Sigmoid colon (tissue), 7 donors: ENCODE measurements at places on chromosomes 2 and 18. TPM values are rescaled to one million over a fixed set of nuclear protein-coding genes. Genes with fewer than 3 reads are reported as not detected.
A peak's percentile ranks its signal among the peaks of the same experiment; 100 is the strongest.

Gene CABLES1
- total RNA-seq = 3.9 TPM

Gene FOSL2
- 68.7 TPM for total RNA-seq

Gene PDE1A
- 17.2 TPM for total RNA-seq

Gene KIF5C
- total RNA-seq = 8.3 TPM

Gene ACKR3
- total RNA-seq = 39.1 TPM

Gene CRYBA2
- total RNA-seq = not detected

Gene LYPD6
- total RNA-seq = 1.1 TPM

Gene CNDP1
- not detected for total RNA-seq

Gene GPR148
- not detected for total RNA-seq

Gene MC5R
- not detected for total RNA-seq

Gene FBXO48
- 0.99 TPM for total RNA-seq

Gene ABCG8
- not detected for total RNA-seq

Gene LRRC30
- not detected for total RNA-seq

DNA sequence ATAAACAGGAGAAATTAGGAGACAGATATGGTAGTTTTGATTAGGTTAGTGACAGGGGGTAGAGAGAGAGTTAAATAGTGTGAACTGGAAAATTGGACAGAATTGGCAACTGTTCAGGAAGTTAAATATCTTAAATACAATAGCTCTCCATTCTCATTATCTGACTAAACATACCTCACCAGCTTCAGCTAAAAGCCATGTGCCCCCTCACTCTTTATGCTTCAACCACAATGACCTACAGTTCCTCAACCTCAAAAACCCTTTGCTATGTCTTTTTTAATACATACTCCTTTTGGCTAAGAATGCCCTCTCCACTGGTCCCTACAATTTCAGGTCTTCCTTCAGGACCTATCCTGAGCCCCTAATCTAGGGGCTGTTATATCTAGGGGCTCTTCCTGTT is 740.2 kb upstream of the ZEB2 start:
- DNase-seq = no peak

- no peak for DNase-seq
These were observed 7.8 kb upstream of the ARHGAP25 start for GRCh38 chr2:68726608-68727367.

DNA sequence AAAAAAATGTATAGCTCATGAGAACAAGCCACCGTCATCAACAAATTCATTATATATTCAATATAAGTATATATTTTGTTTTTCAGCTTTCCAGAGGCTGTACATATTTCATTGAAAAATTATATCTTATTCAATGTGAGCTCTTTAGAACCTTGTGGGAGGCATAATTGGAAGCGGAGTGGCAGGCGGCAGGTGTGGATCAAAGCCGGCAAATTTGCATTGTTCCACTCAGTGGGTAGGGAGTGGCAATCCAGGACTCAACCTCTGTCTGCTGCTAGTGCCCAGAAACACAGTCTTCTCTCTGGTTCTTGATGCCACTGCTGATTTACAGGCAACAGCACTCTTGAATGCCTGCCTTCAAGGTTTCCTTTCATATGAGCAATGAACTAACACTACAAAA is 46.9 kb downstream of the GCA start:
- DNase-seq = no peak

- no peak for DNase-seq
These were observed 20.7 kb upstream of the GYPC start for GRCh38 chr2:126635281-126635680.

GRCh38 chr18:3653263-3653850 is 203.4 kb downstream of the TGIF1 start:
- DNase-seq = no peak

- no peak for DNase-seq
These were observed 38.4 kb downstream of the CD302 start for GRCh38 chr2:159759577-159759976.

GRCh38 chr2:25411753-25412152 is 70.0 kb upstream of the DNMT3A start:
- DNase-seq = no peak

GRCh38 chr2:151051574-151052220 is 210.0 kb downstream of the RBM43 start:
- DNase-seq = no peak

DNA sequence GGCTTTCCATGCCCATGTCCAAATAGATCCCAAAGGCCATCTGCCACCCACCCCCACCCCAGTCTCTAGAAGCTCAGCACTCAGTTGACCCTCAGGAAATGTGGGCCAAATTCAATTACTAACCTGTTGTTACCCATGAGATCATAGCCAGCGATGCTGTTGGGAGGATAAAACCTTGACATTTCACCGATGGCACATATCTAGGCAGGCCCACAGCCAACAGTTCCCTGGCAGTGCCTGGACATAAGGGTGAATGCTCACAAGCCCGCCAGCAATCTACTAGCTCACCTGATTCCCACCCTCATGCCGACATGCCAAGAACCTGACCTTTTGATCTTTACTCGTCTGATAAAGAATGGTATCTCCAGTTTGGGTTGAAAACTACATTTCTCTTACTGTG is 11.8 kb upstream of the ACOXL start:
- DNase-seq = no peak

GRCh38 chr18:1599196-1599595 is 694.5 kb downstream of the ADCYAP1 start:
- DNase-seq = no peak

GRCh38 chr18:79784965-79785770 is 12.6 kb upstream of the KCNG2 start:
- DNase-seq = peak; percentile 42

DNA sequence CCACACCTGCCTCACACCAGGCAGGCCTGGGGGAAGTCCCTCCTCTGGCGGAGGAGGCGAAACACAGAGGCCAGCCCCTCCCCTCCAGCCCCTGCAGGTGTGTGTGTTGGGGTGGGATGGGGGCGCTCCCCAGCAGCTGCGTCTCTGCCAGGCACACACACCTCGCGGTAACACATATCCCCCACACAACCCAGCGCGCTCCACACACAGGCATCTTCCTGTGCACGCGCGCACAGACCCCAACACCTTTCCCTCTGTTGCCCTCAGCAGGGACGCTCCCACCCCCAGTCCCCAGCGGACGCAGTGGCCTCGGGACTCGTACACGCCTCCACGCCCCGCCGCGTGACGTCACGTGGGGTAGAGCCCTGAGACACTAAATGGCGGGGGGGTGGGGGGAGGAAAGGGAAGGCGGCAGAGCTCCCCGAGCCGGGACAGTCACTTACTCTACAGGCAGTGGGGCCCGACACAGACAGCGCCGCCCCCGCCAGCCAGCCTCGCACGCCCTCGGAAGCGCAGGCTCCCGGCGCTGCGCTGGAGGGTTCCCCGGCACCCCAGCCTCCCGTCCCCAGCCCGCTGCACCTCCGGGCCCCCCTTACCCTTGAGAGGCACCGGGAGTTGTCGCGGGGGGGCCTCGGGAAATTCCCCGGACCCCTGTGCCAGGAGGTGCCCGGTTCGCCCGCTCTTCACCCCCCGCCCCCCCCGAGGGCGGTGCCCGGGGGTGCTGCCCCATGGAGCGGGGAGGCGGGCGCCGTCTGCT is at the start of gene WNT10A:
WNT10A (plus strand) TSS at position 751 of the 757 bp plus-strand sequence. CDS start 144 bp downstream, outside the sequence.
- no peak for DNase-seq

DNA sequence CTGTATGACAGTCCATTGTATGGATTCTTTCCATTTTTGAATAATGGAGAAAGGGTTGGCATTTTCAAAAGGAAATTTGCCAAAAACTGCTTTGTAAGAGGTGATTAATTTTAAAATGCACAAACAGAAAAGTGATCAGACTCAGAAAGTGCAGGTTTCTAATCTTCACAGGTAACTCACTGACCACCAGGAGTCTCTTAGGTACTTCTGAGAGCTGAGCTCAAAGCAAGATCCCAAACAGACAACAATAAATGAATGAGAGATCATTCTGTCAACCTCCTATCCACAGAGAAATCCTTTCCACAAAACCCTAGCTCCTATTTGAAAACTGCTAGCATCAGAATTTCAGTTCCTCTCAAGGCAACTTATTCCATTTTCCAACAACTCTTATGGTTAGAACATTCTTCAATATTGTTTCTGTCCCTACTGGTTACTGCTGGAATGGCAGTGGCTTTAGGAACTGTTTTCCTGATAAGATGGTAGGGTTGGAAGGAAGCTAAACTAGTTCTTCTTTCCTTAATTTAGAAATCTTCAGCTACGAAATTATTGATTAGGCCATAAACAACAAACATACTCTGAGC is 20.6 kb upstream of the HAAO start:
- DNase-seq = no peak

GRCh38 chr2:66822186-66822585 is 387.3 kb downstream of the MEIS1 start:
- no peak for DNase-seq

- DNase-seq = no peak
These were observed 41.9 kb downstream of the TMEM131 start for GRCh38 chr2:97953853-97954252.

GRCh38 chr2:100882645-100883613 is 63.0 kb downstream of the NPAS2 start:
- DNase-seq = no peak

DNA sequence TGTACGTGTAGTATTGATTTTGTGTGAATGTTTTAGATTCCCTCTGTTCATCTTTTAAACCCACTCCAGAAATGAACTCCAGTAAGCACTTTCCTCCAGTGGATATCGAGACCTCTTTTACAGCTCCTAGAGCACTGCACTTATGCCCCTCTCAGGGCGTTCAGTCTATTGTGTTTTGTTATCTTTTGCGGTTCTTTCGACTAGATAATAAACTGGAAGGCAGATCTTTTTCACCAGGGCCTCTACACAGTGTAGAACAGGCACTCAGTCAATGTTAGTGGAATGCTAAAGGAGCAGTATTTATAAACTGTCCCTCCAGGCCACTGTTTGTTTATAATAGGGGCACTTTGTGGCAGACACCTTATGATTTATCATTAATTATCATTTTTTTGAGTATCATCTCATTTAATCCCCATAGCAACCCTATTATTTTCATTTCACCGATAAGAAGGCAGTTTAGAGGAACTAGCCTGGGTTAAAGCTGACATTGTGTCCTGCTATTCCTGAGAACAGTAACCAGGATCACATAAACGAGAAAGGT is 742 bp upstream of the SOS1 start:
- DNase-seq = no peak

DNA sequence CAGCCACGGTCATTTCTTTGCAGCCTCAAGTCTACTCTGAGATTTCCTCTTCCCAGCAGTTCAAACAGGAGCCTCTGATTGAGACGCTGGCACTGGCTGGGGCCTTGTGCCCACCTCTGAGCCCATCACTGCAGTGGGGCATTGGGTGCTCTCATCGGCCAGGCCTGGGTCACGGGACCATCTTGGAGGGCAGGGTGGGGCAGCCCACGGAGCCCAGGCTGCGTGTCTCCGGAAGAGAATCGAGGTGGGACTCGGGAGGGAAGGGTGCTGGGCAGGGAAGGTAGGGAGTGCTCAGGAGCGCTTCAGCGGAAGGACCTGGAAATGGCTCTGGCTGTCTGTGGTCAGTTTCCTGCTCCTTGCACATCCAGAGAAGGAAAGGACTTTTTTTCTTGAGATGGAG is 82.4 kb downstream of the RTP5 start:
- DNase-seq = peak; percentile 39

DNA sequence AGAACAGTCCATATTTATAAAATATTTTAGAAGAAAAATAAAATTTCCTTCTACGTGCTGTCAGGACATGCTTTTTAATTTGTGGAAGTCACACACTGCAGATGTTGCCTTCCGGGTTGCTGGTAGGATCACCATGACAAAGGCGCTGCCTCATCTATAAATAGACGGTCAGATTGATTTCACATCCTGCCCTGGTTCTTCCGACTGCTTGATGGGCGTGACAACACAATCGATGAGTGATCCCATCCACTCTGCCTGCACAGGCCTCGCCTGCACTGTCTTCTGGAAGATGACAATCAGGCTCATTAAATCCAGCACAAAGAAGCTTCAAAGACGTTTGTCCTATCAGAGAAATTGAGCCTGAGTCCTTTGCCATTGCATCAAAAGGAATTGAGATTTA is 318.9 kb upstream of the TRIB2 start:
- no peak for DNase-seq

DNA sequence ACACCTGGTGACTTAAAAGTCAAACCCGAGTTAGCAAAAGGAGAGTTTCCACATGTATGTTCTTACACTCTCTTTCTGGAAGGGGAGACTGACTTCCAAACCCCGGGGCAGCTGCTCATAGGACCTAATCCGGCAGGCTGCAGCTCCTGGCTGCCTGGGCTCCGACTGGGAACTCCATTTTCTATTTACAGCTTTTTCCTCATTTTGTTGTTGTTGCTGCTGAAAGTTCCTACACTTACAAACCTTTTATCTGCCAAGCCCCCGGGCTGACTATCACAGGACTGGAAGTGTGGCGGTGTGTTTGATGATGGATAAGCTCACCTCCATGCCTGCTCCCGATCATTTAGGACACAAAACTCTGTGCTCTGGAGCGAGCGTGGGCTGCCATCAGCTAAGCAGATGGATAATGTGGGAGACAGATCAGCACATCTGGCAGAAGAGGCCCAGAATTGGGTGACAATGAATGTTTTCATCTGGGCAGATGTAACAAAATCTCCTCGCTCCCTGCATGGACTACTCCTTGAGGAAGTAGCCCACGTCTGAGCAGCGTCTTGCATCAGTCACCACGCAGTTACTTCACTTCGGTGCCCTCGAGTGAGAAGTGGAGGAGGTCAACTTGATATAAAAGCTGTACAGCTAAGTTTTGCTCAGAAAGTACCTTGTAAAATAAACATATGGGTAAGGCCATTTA is 114.4 kb upstream of the COPS8 start:
- no peak for DNase-seq

- no peak for DNase-seq
These were observed 177.9 kb downstream of the TPGS2 start for GRCh38 chr18:36650906-36651305.

DNA sequence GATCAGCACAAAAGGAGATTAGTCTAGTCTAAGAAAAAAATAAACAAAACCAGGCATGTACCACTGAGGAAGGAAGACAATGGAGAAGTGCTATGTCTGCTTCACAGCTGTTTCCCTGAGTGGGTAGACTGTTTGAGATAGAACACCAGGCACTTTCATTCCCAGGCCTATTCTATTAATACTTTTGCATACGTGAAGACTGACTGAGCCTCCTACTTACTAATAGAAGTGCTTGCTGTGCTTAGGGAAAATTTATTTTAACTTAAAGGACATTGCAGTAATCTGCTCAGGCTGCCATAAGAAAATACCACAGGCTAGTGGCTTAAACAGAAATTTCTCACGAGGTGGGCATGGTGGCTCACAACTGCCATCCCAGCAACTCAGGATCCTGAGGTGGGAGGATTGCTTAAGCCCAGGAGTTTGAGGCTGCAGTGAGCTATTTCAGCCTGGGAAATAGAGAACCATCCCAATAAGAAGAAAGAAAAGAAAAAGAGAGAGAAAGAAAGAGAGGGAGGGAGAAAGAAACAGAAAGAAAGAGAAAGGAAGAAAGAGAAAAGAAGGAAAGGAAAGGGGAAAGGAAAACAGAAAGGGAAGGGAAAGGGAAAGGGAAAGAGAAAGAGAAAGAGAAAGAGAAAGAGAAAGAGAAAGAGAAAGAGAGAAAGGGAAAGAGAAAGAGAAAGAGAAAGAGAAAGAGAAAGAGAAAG is 33.0 kb downstream of the CMPK2 start:
- no peak for DNase-seq

DNA sequence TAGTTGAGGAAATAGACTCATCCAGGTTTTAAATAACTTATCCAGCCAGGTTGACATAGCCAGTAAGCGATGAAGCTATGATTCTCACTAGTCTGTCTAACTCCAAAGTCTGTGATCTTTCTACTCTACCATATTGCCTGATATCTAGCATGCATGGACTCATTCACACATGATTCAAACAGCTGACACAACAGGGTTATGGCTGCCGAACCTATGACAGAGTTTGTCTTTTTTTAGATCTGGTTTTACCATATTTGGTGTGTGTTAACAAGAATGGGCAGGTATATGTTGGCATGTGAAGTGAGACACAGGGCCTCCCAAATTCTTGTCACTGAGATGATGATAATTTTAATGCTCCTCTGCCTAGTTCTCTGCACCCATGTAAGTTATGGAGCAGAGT is 210.6 kb downstream of the BABAM2 start:
- DNase-seq = no peak
